Right lung (tissue), 10 donors: ENCODE measurements at places on chromosomes 6 and 20. TPM values are rescaled to one million over a fixed set of nuclear protein-coding genes. Genes with fewer than 3 reads are reported as not detected.

DOK5 gene
- polyA plus RNA-seq: 2.5 TPM

SLC2A10 gene
- 19.1 TPM for polyA plus RNA-seq

BHLHE23 gene
- polyA plus RNA-seq: not detected

IRAK1BP1 gene
- polyA plus RNA-seq: 14.7 TPM

DLK2 gene
- polyA plus RNA-seq: 1.8 TPM

DNA sequence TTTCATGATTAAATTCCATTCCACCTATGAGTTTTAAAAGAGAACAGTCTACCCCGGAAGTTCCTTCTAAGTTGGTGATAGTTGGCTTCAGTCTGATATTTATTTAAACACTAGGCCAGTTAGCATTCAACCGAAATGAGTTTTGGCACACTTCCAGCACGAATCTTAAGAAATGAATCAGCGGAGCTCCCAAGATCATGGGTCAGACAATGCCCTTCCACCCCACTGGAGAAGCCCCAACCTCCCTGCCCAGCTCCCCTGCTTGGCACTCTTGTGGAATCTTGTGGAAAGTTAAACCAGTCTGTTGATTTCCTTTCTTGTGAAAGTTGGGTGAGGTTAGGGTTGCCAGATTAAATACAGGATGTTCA lies 64.3 kb downstream of the MKKS start:
- peak; percentile 9 for DNase-seq

DNA sequence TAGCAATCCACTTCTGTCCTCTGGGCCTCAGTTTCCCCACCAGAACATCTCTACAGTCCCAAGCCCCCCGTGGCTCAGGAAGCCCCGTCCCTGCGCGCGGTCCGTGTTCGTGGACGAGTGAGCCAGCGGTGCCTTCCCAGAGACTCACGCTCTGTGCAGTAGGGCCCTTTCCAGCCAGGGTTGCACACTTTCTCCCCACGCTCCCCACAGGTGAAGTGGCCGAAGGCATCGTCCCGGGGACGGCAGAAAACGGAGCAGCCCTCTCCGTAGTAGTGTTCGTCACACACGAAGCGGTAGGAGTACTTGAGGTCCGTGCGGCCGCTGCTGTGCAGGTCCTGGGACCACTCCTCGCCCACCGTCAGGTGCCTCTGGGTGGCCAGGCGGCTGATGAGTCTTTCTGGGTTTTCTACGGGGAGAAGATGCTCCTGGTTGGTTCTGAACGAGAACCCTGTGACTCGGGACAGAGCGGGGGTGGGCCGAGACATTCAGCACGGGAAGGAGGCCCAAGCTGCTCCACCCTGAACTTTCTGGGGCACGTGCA lies 2.7 kb downstream of the DLL1 start:
- no peak for DNase-seq

DNA sequence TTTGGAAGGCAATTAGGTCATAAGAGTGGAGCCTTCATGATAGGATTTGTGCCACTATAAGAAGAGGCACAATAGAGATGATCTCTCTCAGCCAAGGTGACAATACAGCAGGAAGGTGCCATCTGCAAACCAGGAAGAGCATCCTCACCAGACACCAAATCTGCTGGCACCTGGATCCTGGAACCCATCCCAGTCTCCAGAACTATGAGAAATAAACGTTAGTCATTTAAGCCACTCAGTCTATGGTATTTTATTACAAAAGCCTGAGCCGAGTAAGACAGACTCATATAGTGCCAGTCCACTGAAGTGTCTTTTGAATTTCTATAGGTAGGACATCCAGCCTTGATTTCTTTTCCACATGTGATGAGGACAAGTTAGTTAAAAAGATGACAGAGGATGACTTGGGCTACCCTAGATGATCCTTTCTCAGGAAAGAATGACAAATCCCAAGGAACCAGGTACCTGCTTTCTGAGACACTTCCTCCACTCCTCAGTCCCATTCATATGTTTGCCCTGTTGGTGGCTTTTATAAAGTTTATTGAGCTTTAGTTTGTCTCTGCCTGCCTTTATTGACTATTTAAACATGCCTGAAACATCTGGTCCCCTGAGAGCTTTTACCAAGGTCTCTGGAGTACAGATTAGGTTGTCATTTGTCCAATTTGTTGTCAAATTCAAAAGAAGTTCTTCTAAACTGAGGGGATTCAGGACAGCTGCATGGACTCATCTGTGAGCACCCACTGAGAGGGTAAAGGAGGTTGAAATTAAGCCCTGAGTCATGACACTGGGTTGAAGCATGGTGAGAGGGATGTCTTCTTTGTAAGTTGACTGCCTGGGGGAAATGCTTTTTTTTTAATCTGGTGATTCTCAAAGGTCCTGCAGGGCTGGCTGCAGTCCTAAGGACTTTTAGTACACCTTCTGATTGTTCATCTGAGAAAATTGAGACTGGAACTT lies 165.0 kb upstream of the PLCB4 start:
- no peak for DNase-seq

GRCh38 chr6:150971219-150971618 lies 105.7 kb downstream of the MTHFD1L start:
- no peak for DNase-seq

DNA sequence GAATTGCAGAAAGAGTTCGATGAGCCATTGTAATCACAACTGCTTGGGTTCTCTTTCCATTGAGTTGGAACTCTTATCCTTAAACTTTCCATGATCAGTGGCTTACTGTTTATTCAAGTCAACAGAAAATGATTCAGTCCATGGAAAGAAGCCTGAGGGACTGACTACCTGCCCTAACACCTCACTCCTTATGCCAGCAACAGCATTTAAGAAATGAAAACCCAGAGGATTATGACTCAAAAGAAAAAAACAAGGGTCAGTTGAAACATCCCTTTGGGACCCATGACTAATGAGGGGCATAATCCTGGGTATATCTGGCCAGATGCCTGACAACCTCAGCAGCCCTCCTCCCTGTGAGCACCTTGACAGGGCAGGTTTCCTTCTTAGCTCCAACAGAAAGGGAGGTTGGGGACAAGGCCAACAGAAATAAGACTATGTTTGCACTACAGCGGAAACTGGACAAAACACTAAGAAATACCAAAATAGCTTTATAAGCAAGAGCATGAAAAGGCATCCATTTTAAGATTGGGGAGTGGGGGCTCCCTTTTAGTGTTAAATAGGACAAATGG lies 106.7 kb downstream of the MAP3K5 start:
- no peak for DNase-seq

- no peak for DNase-seq
Observed at GRCh38 chr20:11672959-11673358, 244.7 kb upstream of the BTBD3 start.

GRCh38 chr6:143279385-143279784 lies 171.1 kb downstream of the ADAT2 start:
- DNase-seq: no peak

DNA sequence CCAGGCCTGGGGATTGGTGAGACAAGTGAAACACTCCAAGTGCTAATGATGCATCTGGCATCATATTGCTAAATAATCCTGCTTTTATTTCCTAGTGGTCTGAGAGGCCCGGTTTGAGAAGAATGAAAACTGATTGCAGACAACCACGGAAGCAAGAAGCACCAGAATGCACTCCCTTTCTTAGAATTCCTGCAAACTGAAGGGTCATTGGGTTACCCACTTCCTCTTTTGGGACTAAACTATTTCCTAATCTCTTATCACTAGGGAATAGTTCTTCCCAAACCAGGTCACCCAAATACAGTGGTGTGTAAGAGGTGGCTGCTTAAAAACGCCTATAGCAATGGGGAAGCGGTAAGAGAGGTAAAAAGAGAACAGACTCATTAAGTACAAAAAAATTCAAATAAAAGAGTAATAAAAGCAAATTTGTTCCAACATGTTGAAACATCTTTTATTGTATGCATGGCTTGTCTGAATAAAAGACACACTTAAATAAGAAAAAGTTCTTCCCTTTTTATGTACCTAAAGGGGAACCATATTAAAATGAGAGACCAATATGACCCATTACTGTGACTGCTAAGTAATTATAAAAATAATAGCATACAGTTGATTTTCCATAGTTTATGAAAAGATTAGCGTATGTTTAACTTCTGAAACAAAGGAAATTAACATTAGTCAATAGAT lies 125.8 kb downstream of the MYB start:
- DNase-seq: no peak

GRCh38 chr20:37944456-37944981 lies 41.6 kb downstream of the VSTM2L start:
- DNase-seq: no peak

- no peak for DNase-seq
Observed at GRCh38 chr20:41697861-41698559, 79.8 kb upstream of the CHD6 start.

DNA sequence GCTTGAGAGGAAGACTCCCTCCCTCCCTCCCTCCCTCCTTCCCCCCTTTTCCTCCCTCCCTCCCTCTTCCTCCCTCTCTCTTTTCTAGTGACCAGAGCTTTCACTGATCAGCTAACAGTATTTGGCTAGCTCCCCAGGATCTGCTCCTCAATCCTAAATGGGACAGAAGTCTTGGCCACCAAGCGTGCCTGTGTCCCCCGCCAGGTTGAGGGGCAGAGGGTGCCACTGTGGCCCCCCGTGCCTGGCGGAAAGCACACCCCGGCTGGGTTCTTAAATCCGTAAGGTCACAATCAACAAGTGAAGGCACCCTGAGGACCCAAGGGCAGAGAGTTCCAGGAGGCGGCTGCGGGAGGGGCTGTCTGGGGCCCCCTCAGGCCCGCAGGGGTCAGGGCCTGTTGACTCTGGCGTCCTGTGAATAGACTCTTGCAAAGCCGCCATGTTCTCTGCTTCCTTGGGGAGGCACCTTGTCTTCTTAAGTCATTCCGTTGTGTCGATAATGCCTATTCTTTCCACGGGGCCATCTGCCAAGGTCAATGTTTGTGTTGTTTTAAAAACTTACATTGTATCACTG lies 38.9 kb upstream of the STX16 start:
- no peak for DNase-seq

GRCh38 chr6:56838016-56838555 lies 116.8 kb upstream of the BEND6 start:
- DNase-seq: no peak

DNA sequence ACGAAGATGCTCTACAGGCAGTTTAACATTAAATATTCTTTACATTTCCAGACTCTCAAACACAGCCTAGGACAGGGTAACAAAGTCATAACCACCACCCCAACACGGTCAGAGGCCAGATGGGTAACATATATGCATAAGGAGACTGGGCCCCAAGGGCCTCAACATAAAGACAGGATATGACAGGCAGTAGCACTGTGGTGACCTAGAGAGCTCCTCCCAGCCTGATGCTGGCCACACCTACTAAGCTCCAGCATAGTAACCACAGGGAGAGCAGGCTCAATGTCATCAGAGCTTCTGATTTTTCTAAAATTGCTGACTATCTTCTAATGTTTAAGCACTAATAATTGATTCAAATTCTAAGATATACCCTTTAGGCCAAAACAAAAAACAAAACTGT lies 21.7 kb downstream of the SMLR1 start:
- no peak for DNase-seq

GRCh38 chr6:126662966-126663365 lies 323.1 kb downstream of the CENPW start:
- no peak for DNase-seq

GRCh38 chr6:169839493-169839892 lies 88.1 kb downstream of the ERMARD start:
- no peak for DNase-seq

GRCh38 chr6:3884007-3884745 lies 35.0 kb downstream of the FAM50B start:
- DNase-seq: peak; percentile 20

- DNase-seq: no peak
Observed at GRCh38 chr20:63627751-63628245, 897 bp upstream of the GMEB2 start.

GRCh38 chr6:82348130-82348529 lies 15.5 kb upstream of the TPBG start:
- DNase-seq: no peak

DNA sequence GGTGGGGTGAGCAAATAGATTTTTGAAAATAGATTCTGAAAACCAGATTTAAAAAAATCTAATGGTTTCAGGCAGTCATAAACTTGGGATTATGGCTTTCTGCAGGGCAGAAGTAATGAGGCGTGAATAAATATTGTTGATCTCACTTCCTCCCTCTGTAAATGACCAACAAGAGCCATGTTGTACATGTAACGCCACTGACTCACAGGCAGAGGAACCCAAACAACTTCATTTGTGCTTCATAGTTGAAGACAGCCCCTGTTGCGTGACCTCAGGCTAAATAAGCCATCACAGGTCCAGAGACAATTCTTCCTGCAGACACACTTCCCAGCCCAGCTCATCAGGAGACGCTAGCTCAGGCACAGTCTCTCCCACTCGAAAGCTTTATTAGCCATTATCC lies 59.1 kb upstream of the F13A1 start:
- DNase-seq: no peak

- DNase-seq: no peak
Observed at GRCh38 chr6:41966214-41966920, 24.8 kb upstream of the CCND3 start.

DNA sequence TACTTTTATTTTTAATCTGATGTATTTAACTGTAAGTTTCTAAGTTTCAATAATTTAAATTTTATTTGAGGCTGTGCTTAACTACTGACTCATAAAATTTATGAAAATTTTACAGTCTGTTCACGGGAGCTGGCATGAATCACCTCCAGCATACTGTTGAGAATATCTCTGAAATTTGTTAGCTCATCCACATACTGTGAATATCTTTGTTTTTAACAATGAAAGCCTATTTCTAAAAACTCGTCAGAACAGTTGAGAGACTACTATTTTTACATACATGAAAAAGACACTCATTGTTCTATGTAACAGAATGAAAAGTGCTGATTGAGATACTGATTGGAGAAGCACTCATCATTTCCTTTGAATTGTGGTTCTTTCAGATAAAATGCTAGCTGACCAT lies 749.3 kb downstream of the TENT5A start:
- DNase-seq: no peak

DNA sequence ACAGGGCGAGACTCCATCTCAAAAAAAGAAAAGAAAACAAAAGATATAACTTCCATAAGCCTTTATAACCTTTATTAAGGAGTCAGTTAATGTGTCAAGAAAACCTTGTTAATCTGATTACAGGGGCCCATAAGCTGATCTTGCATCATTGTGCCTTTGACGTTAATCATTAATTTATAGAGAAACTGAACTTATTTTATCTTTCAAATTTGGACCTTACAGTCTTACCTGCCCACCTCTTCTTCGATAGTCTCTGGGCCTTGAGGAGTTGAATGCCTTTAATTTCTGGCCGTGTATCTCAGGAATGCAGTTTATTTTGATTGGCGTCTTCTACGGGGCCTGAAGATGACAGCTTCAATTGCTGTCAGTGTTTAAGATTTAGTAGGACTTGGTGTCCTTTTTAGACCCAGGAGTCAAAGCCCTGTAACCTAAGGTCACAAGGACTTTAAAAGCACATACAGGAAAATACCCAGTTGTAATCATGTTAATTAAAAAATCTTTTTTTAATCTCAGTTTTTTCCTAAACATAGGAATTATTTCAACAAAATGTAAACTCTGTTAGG lies 5.8 kb downstream of the ACOT13 start:
- DNase-seq: no peak

- DNase-seq: no peak
Observed at GRCh38 chr6:148431413-148431812, 88.8 kb downstream of the SASH1 start.

- DNase-seq: no peak
Observed at GRCh38 chr6:109449795-109450673, 5.5 kb downstream of the MICAL1 start.
